ENCODE measurements at places on chromosomes 3 and 15.

- H3K4me3 ChIP-seq, result no peak overlapping the region
- H3K27ac ChIP-seq, result no peak overlapping the region
- no peaks in the 10 kb centered on the region for H3K36me3 ChIP-seq
- no peaks in the 10 kb centered on the region for H3K27me3 ChIP-seq
Measured at GRCh38 chr3:188471723-188472122, 317.8 kb downstream of the LPP start.

DNA sequence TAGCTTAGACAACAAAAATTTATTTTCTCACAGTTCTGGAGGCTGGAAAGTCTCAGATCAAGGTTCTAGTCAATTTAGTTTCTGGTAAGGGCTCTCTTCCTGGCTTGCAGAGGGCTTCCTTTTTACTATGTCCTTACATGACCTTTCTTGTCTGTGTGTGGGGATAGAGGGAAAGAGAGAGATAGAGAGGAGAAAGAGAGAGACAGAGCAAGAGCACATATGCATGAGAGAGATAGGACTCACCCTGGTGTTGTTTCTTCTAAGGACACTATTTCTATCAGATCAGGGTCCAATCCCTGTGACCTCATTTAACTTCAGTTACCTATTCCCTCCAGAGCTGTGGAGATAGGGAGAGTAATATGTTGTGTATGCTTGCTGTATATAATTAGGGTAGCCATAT lies 44.9 kb upstream of the TEX9 start:
- no peak for DNase-seq
- no peaks in the 10 kb centered on the region for H3K4me1 ChIP-seq
- no peak overlapping the region for H3K4me3 ChIP-seq

DNA sequence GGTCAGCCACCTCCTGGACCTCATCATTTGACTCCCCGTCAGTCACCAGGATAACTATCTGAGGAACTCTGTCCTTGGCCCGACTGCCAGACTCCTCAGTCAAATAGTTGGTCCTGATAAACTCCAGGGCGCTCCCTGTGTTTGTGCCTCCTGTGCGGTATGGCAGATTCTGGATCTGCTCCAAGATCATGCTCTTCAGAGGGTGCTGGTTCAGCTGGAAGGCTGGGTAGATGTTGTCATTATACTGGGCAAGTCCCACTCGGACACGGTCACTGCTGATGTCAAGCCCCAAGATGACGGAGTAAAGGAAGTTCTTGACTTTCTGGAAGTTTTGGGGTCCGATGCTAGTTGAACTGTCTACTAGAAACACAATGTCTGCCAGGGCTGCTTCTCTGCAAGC lies 31.1 kb upstream of the CAPN7 start:
- DNase-seq, result no peak
- no peaks in the 10 kb centered on the region for H3K36me3 ChIP-seq
- no peak overlapping the region for H3K27ac ChIP-seq

- no peak for DNase-seq
- no peak overlapping the region for H3K4me3 ChIP-seq
- peak overlapping the region; percentile 54 for H3K27ac ChIP-seq
- H3K36me3 ChIP-seq, result no peaks in the 10 kb centered on the region
- H3K4me1 ChIP-seq, result no peaks in the 10 kb centered on the region
- no peaks in the 10 kb centered on the region for H3K27me3 ChIP-seq
Measured at GRCh38 chr3:27254896-27255295, 114.3 kb downstream of the NEK10 start.

DNA sequence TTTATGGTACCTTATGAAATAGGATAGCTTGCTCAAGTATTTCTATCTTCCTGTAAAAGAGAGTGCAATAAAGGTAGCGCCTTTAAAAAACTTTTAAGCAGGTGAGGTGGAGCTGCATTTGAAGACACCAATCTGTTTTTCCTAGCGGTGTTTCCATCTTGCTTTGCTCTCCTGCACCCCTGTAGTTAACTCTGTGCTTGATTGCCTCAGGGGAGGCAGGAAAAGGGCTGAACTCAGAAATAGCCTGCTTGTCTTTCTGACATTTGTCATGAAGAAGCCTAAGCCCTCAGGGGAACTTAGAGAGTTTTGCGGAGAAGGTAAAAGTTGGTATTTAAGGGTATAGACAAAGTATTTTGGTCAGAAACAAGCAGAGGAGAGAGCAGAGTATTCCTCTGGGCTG lies 63.0 kb upstream of the TPRG1 start:
- DNase-seq, result no peak
- no peaks in the 10 kb centered on the region for H3K4me1 ChIP-seq
- no peaks in the 10 kb centered on the region for H3K27me3 ChIP-seq

- no peak overlapping the region for H3K4me3 ChIP-seq
- H3K36me3 ChIP-seq, result no peaks in the 10 kb centered on the region
- no peak for DNase-seq
- peaks cover 53% of the 10 kb centered on the region for H3K27me3 ChIP-seq
Measured at GRCh38 chr15:88797663-88798339, 5.4 kb upstream of the ACAN start.

DNA sequence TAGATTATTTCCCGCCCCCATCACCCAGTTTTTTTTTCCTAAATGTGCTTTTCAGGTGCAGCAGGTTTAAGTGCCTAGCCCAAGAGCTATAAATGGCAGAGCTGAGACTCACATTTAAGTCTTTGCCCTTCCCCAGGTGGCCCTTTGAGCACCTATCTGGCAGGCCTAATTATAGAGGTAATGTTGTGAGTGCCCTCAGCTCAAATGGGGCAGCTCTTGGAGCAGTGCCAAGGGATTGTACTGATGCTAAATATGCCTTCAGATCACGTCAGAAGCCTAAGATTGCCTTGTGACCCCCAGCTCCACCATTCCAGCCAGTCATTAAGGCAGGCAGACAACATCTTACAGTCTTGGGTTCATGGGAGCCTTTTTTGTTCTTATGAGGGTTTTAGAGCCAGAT lies 159.5 kb downstream of the RPLP1 start:
- H3K4me1 ChIP-seq, result no peaks in the 10 kb centered on the region
- DNase-seq, result no peak
- H3K27me3 ChIP-seq, result no peaks in the 10 kb centered on the region
- no peak overlapping the region for H3K27ac ChIP-seq
- H3K36me3 ChIP-seq, result no peaks in the 10 kb centered on the region
- no peak overlapping the region for H3K4me3 ChIP-seq

- no peaks in the 10 kb centered on the region for H3K27me3 ChIP-seq
- H3K27ac ChIP-seq, result no peak overlapping the region
- H3K36me3 ChIP-seq, result no peaks in the 10 kb centered on the region
- no peaks in the 10 kb centered on the region for H3K4me1 ChIP-seq
- no peak for DNase-seq
Measured at GRCh38 chr3:46440531-46441294, 24.0 kb downstream of the LTF start.

DNA sequence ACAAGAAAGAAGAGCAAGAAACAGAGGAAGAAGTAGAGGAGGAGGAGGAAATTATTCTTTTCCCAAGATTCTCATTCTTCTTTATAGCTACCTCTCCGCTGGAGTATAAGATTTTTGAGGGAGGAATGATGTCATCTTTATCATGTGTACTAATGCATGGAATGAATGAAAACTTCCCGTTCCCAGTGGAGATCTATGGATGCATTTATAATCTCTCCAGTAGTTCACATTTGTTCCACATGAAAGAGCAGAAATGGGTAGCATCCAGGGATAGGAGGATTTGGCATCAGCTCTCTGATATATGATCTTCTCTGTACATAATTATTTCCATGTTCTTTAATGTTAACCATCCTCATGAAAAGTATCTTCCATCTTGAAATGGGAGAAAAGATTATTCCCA lies 244.4 kb downstream of the ADAMTSL3 start:
- no peaks in the 10 kb centered on the region for H3K4me1 ChIP-seq
- no peaks in the 10 kb centered on the region for H3K36me3 ChIP-seq
- no peaks in the 10 kb centered on the region for H3K27me3 ChIP-seq
- no peak overlapping the region for H3K27ac ChIP-seq
- no peak overlapping the region for H3K4me3 ChIP-seq
- DNase-seq, result no peak

DNA sequence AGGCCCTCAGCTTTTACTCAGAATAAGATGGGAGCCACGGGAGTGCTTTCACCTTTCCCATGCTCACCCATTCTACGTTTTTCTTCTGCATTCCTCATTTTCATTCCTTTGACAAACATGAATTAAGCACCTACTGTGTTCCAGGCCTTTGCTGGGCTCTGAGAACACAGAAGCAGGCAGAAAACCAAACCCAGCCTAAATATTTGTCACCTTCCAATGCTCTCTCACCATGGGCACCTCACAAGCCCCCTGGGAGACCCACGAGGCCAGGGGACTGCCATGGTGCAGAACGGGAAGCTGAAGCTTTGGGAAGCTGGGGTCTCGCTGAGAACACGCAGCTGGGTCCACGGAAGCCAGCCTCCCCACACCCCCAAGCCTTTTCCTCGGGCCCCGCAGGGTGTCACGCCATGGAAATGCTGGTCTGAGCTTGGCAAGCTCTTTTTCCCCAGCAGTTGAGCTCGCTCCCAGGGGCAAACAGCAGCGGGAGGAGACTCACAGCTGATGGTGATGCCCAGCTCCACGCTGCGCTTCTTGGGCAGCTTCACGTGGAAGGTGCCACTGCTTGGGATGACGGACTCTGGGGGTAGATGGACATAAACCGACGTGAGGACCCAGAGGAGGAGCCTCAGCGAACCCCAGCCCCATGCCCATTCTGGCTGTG lies 27.7 kb downstream of the GRIP2 start:
- no peak for DNase-seq
- no peak overlapping the region for H3K27ac ChIP-seq
- H3K4me3 ChIP-seq, result no peak overlapping the region
- no peaks in the 10 kb centered on the region for H3K27me3 ChIP-seq
- H3K4me1 ChIP-seq, result no peaks in the 10 kb centered on the region
- H3K36me3 ChIP-seq, result no peaks in the 10 kb centered on the region

DNA sequence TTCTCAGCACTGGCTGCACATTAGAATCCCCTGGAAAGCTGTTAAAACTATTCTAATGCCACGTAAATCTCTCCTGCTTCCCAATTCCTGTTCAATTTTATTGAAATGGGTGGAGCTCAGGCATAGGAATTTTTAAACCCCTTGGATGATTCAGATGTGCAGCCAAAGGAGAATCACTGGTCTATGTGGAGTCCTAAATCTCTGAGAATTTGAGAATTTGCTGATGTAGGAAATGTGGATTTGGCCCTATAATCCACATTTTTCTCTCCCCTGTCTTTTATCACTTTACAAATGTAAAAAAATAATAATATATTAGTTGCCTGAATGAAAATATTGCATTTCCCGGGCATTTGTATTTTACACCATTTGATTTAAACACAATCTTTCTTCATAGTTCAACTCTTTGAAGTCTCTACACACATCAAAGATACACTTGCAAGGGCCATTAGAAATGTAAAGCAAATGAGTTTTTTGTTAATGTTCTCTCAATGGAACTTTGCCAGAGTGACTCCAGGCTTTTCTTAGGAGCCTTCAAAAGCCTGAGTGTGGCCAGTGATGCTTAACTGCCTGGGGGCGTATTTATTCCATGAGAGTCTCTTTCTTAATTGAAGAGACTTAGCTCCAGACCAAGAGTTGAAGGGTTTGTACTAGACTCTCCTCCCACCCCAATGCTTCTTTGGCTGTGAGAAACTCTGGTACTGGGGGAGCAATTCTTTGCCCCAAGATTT lies 48.8 kb upstream of the PTX3 start:
- no peaks in the 10 kb centered on the region for H3K4me1 ChIP-seq
- H3K36me3 ChIP-seq, result no peaks in the 10 kb centered on the region
- no peak for DNase-seq
- H3K27me3 ChIP-seq, result no peaks in the 10 kb centered on the region
- no peak overlapping the region for H3K27ac ChIP-seq

DNA sequence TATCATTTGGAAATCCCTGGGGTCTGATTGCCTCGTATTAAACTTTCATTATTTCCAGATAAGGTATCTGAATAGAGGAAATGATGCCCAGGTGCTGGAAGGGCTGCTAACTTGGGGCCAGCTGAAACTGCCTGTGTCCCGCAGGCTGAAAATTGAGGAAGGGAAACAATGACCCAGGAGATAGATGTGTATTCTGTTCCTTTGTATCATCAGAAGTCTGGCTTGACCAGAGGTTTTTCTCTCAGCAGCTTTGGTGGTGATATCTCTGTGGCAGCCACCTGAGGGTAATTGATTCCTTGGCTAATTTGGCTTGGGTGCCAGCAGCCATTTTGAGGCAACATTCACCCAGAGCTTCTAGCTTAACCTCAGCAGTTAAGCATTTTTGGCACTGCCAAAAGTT lies 90.0 kb upstream of the STT3B start:
- no peaks in the 10 kb centered on the region for H3K4me1 ChIP-seq
- H3K27me3 ChIP-seq, result no peaks in the 10 kb centered on the region
- H3K27ac ChIP-seq, result no peak overlapping the region
- H3K4me3 ChIP-seq, result no peak overlapping the region
- H3K36me3 ChIP-seq, result no peaks in the 10 kb centered on the region

GRCh38 chr3:184710870-184711492 lies 883 bp downstream of the MAGEF1 start:
- H3K36me3 ChIP-seq, result no peaks in the 10 kb centered on the region
- peak overlapping the region; percentile 94 for H3K27ac ChIP-seq
- DNase-seq, result no peak
- H3K4me3 ChIP-seq, result peak overlapping the region; percentile 85

DNA sequence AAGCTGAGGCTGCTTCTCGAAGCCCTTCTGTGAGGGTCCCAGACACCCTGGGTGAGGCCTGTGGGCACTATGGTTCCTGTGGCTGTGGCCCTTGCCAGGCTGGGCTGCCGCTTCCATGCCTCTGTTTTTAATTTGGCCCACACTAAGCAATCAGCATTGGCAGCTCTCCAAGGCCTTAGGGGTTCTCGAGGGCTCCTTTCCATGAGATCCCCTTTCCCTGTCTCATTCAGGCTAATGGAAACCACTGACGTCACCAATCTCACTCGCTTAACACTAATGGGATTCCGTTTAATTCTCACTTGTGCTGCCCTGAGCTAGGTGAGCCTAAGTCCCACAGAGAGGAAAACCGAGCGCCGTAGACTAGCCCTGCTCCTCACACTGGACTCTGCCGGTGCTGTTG lies 60.2 kb upstream of the RAB6B start:
- H3K27ac ChIP-seq, result no peak overlapping the region
- no peaks in the 10 kb centered on the region for H3K4me1 ChIP-seq
- DNase-seq, result no peak

- H3K27me3 ChIP-seq, result no peaks in the 10 kb centered on the region
- H3K4me3 ChIP-seq, result no peak overlapping the region
Measured at GRCh38 chr3:162525066-162525742, 1028.6 kb downstream of the OTOL1 start.

- no peaks in the 10 kb centered on the region for H3K36me3 ChIP-seq
- no peaks in the 10 kb centered on the region for H3K4me1 ChIP-seq
- no peak for DNase-seq
Measured at GRCh38 chr3:157204431-157204830, 44.5 kb upstream of the CCNL1 start.

DNA sequence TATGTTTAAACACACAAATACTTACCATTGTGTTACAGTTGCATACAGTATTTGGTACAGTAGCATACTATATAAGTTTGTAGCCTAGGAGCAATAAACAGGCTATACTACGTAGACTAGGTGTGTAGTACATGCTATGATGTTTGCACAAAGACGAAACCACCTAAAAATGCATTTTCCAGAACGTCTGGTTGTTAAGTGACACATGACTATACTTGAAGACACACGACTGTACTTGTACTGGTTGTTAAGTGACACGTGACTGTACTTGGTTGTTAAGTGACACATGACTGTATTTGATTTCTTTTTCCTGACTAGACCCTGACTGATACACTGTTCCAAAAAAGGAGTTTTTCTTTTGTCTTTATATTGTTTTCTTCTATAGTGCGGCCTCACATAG lies 34.1 kb downstream of the RAB8B start:
- H3K4me1 ChIP-seq, result no peaks in the 10 kb centered on the region
- no peaks in the 10 kb centered on the region for H3K27me3 ChIP-seq
- H3K36me3 ChIP-seq, result no peaks in the 10 kb centered on the region
- no peak for DNase-seq
- H3K27ac ChIP-seq, result no peak overlapping the region

All from breast epithelium (tissue), 4 donors.